ENCODE measurements at places on chromosomes 3 and 15.

DNA sequence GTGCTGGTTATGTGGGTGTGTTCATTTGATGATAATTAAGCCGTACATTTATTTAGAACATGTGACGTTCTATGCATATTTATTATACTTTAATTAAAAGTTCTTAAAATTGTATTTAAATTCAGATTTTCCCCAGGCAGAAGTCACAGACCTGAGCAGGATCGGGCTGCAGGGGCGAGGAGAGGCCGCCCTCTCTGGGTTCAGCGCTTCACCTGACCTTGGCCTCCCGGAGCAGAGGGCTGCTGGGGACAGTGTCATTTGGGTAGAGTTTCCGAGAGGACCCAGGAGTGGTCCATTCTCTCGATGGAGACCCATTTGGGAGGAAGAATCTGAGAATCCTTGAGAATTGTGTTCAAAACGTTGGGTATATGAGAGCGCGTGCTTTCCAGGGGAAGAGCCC is 12.0 kb upstream of the TOPBP1 start:
- no peak for DNase-seq

DNA sequence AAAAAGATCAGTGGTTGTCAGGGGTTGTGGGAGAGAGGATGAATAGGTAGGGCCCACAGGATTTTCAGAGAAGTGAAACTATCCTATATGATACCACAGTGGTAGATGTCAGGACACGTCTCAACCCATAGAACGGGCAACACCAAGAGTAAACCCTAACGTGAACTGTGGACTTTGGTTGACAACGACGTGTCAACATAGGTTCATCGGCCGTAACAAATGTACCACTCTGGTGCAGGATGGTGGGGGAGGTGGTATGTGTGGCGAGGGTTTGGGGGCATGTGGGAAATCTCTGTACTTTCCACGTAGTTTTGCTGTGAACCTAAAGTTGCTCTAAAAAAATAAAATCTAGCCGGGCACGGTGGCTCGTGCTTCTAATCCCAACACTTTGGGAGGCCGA is 13.0 kb upstream of the PIGZ start:
- DNase-seq = no peak

- no peak for DNase-seq
Measured at GRCh38 chr15:83472151-83472550, 25.0 kb downstream of the SH3GL3 start.

DNA sequence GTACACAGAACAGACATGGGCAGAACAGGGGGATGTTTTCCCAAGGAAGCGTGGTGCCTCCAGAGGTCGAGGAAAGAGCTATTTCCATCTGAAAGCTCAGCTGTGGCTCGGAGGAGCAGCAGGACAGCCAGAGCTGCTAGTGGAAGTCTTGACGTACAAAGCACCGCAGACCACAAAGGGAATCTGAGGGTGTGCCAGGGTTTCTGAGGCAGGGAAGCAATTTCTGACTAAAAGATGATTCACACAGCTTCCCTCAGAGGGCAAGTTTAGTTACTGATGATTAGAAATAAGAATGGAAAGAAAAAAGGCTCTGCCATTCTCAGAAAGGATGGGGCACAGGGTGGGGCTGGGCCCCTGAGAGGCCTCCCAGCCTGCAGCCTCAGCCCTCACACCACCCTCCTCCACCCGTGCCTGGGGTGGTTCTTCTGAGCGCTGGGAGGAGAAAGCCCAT is 45.8 kb upstream of the SEC13 start:
- DNase-seq = peak; percentile 49

GRCh38 chr3:47578119-47578632 is 489 bp downstream of the CSPG5 start:
- no peak for DNase-seq

- DNase-seq = no peak
Measured at GRCh38 chr15:94887391-94887790, 656.0 kb downstream of the MCTP2 start.

DNA sequence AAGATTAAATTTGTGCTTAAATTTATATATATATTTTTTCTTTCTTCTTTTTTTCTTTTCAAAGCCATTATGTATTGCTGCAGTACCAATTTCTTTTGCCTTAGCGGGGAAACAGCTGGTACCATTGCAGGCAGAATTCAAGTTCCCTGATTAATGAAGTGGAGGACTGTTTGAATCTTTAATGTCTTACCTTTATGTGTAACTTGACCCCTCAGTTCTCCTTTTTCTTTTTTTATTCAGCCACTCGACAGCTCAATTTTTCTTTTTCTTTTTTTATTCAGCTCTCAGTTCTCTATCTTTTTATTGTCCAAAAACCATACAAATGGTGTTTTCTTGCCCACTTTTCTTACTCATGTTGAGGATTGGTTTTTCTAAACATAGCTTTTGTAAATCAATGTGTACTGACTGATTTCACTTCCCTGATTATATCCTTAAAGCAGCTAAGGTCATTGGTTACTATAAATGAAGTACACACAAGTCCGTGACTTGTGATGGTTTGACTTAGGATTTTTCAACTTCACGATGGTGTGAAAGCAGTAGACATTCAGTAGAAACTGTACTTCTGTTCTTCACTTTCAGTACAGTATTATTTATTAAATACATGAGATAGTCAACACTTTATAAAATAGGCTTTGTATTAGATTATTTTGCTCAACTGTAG is 22.8 kb downstream of the ATP2C1 start:
- DNase-seq = no peak

- no peak for DNase-seq
Measured at GRCh38 chr15:75356517-75356916, 9.7 kb downstream of the NEIL1 start.

DNA sequence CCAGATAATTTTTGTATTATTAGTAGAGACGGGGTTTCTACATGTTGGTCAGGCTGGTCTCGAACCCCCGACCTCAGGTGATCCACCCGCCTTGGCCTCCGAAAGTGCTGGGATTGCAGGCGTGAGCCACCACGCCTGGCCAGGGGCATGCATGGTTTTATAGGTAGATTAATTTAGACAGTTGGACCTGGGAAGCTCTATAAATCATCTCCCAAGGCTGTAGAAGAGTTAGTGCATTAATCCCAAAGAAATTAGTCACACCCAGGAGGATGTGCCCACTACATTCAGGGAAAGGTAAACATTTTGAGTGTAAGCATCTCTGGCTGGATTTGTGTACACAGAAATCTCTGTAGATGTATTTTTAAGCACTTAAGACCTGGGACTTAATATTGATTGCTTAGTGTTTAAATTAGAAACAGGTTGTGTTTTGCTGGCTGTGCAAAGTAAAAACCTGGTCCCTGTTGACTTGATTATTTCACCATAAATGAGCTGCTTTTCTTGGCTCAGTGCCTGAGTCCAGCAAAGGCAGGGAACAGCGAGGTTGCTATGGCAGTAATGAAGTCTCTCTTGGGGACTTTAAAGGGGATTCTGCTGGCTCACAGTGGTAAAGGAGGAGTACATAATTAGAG is 19.2 kb downstream of the EXOSC7 start:
- no peak for DNase-seq

DNA sequence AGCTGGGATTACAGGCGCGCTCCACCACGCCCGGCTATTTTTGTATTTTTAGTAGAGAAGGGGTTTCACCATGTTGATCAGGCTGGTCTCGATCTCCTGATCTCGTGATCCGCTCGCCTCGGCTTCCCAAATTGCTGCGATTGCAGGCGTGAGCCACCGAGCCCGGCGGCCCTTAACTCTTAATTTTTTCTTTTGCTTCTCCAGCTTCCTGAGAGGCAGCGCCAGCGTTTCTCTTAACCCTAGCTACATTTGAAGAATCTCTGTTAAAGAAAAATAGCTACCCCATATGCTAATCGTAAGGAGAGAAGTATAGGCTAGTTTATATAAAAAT is 465 bp upstream of the GK5 start:
- no peak for DNase-seq

- no peak for DNase-seq
Measured at GRCh38 chr3:42902257-42902656, 3.7 kb upstream of the ZNF662 start.

GRCh38 chr3:72830452-72831223 is 17.6 kb downstream of the SHQ1 start:
- DNase-seq = no peak

- DNase-seq = no peak
Measured at GRCh38 chr15:50993598-50993997, 85.1 kb downstream of the AP4E1 start.

- no peak for DNase-seq
Measured at GRCh38 chr15:64447536-64448315, 12.7 kb upstream of the ZNF609 start.

DNA sequence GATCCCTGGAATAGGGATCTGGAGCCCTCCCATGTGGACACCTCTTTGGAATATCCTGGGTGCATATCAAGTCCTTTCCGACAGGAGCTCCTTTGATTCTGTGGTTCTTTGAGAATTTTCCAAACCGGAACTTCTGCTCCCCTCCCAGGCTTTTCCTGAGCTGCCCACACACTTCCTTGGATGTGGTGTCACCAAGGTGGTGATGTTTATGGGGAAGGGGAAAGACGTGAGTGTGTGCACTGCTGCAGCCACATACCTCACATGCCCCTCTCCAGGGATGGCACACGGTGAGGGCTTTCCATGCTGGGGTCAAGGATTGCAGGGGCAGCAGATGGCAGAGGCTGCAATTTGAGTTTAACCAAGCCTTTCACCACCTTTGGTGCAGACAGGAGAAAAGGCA is 27.9 kb upstream of the PSTPIP1 start:
- DNase-seq = no peak

DNA sequence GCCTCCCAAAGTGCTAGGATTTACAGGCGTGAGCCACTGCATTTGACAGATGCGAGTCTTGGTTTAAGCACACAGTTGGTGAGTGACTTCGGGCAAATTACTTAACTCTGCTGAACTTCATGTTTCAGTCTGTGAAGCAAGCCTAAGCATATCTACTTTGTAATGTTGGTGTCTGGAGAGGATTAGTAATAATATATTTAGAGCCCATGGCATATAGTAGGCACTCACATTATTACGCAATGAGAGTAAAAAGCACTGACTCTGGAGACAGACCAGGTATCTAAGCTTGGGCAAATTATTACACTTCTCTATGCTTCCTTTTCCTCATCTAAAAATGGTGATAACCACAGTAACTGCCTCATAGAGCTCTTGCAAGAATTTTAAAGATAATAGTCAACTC is 208.7 kb upstream of the P2RY1 start:
- no peak for DNase-seq

GRCh38 chr15:57198131-57198530 is 178.2 kb upstream of the CGNL1 start:
- DNase-seq = no peak

DNA sequence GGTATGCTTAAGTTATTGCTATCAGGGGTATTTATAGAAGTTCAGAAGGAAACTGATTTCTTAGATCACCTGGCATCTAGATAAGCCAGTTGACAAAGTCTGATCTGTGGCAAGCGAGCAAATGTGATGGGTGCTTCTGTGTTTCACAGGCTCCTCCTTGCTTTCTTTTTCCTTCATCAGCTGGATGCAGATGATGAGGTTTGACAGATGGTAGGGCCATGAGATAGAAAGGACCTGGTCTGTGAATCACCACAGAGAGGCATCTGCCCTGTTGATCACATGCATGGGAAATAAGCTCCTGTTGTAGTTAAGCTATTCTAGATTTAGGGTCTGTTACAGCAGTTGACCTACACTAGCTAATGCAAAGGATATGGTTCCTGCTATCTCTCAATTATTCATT is 372.0 kb downstream of the NEK10 start:
- DNase-seq = no peak

- DNase-seq = peak; percentile 36
Measured at GRCh38 chr15:48423896-48424475, 92.8 kb downstream of the DUT start.

DNA sequence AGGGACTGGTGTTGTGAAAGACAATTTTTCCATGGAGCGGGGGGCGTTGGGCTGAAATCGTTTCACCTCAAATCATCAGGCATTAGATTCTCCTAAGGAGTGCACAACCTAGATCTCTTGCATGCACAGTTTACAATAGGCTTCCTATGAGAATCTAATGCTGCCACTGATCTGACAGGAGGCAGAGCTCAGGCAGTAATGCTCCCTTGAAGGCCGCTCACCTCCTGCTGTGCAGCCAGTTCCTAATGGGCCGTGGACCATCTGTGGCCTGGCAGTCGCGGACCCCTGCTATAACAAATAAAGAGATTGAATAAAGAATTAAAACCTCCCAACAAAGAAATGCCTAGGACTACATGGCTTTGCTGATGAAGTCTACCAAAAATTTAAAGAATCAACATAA is 25.3 kb upstream of the ANKRD28 start:
- DNase-seq = no peak

- DNase-seq = peak; percentile 52
Measured at GRCh38 chr3:52076896-52077780, 20.8 kb upstream of the DUSP7 start.

- DNase-seq = no peak
Measured at GRCh38 chr3:183438735-183439134, 10.3 kb upstream of the MCF2L2 start.

DNA sequence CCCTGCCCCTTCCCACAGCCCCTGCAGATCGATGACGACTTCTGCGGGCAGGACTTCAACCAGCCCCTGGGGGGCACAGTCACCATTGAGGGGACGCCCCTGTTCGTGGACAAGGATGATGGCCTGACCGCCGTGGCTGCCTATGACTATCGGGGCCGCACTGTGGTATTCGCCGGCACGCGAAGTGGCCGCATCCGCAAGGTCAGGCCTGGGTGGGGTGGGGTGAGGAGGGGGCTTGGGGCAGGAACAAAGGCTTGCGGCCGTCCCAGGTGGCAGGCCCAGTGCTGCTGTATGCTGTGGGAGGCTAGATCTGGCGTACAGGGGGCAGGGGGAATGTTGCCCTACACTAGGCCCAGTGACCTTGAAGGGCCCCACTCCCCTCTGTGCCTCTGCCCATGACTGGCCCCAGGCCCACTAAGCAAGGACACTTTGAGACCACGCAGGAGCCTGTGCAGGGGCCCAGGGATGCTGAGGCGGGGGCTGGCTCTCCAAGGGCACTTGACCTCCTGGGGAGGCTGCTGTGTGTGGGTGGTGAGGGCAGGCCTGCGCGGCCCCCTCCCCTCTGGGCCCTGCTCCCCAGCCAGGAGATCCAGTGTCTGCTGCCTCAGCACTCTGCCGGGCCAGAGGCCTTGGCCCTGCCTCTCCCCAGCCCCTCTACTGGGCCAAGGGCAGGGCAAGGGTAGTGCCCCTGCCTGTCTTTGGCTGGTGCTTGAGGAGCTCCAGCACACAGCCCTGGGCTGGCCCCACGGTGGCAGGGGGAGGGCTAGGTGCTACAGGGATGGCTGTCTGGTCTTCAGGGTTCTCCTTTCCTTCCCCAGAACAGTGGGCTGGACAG is 8.7 kb downstream of the PLXNA1 start:
- no peak for DNase-seq

- no peak for DNase-seq
Measured at GRCh38 chr3:177726807-177727206, 529.5 kb upstream of the TBL1XR1 start.

DNA sequence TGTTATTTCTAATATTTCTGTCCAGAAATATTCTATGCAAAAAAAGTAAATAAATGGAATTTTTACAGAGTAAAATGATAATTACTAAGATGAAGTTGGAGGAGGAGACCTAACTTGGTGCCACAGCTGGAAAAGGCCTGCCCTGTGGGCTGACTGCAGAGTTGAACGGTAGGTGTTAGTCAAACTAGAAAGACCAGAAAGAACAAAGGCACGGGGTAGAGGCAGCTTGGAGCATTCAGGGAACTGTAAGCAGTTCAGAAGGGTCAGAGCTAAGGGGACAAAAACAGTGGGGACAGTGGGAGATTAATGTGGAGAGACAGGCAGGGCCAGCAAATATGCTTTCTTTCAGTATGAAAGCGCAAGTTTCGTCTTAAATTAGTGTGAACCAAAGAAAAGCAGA is 39.3 kb upstream of the PTPRG start:
- DNase-seq = no peak

GRCh38 chr3:155149494-155149893 is 69.4 kb downstream of the MME start:
- no peak for DNase-seq
